ENCODE measurements at places on chromosomes 11 and 22.

- DNase-seq: peak; percentile 28
These were observed 164.4 kb upstream of the ZBED5 start for GRCh38 chr11:11022125-11022730.

DNA sequence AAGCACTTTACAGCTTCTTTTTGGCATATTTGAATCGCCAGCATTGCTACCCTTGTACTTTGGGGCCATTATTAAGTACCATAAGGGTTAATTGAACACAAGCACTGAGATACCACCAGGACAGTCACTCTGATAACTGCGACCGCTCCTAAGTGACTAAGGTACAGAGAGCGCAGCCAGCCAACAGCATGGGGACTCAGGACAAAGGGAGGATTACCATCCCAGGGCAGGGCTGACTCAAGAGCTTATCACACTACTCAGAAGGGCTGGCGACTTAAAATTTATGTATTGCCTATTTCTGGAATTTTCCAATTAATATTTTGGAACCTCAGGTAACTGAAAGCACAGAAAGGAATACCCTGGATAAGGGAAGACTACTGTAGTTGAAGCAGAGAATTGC is 479 bp downstream of the ZNF280A start:
- DNase-seq: no peak

DNA sequence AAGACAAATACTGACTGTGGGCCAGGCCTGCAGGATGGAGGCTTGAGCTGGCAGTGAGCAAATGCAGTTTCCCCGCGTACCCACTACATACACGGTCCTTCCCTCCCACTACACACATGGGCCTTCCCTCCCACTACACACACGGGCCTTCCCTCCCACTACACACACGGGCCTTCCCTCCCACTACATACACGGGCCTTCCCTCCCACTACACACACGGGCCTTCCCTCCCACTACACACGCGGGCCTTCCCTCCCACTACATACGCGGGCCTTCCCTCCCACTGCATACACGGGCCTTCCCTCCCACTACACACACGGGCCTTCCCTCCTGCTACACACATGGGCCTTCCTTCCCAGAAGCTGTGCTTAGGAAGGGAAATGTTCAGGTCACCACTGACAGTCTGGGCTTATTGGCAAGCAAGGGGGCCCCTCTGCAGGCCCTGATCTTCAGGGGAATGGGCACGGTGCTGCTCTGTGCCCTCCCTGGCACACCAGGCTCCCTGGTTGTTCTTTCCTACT is 10.8 kb downstream of the DNAL4 start:
- DNase-seq: no peak

DNA sequence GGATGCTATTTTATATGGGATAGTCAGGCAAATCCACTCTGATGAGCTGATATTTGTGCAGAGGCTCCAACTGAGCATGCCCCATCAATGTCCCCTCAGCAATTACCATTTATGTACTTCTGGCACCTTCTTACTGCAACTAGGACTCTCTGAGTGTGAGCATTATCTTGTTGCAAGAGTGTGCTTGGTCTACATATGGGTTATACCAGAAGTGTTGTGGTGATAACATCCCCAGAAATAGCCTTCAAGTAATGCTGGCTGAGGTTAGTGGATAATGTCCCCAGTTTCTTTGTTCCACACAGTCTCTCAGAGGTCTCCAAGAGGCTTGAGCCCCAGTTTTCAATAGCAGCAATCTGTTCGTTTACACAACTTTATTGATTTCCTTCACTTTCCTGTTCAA is 408.6 kb downstream of the JRKL start:
- DNase-seq: no peak

GRCh38 chr11:77175021-77175842 is 47.2 kb downstream of the MYO7A start:
- no peak for DNase-seq

DNA sequence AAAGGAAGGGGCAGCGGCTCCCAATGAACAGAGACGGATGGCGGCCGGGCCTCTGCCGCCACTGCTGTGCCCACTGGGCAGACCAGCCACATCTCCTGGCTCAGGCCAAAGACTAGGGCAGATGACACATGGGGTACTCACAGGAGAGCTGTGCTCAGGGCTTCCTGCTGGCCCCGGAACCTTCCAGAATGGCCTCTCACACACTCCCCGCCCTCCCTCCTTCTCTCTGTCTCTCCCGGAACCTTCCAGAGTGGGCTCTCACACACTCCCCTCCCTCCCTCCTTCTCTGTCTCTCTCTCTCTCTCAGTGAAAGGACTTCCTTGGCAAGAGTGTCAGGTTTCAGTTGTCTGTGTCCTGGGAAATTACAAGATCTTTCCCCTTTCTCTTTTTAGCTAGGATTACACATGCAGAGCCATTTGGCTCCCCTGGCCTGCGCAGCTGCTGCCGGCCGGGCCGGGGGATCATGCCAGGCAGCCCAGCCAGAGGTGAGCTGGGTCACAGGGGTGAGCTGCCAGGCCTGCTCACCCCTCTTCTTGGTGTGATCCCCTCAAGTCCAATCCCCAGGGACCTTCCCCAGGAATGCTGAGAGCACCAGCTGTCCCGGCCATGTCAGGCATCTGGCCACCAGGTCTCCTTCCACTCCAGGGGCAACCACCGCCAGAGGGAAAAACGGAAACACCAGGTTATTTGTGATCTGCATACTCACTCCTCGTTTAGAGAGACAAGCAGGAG is 45.3 kb upstream of the ADA2 start:
- DNase-seq: no peak

DNA sequence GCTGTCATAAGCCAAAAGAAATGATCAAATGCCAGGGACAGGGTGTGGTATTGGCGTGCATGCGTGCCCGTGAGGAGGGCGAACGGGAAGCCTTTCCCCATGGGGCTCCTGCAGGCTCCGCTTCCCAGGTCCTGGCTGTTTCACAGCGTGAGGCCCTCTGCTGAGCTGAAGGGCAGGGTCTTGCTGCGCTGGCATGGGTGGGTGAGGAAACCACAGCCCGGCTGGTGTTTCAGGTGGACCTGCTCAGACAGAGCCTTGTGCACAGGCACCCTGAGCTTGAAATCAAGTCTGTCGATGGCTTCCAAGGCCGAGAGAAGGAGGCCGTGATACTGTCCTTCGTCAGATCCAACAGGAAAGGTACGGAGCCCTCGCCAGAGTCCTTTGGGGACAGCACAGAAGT is 31.4 kb downstream of the IGHMBP2 start:
- DNase-seq: no peak

DNA sequence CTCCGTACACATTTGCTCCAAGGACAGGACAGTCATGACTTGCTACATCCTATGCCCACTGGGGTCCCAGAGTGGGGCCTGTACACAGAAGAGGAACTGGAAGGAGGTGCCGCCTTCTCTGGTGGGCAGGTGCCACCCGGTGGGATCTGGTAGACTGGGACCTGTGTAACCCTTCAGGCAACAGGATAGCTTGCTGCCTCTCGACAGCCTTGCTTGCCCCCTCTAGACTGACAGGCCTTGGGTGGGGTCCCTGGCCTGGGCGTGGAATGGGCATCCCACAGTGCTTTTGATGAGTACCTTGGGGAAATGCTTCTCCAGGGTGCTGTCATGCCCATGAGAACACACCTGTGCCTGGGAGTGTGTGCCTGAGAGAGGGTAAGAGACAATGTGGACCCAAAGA is 15.8 kb downstream of the SHANK3 start:
- DNase-seq: no peak

DNA sequence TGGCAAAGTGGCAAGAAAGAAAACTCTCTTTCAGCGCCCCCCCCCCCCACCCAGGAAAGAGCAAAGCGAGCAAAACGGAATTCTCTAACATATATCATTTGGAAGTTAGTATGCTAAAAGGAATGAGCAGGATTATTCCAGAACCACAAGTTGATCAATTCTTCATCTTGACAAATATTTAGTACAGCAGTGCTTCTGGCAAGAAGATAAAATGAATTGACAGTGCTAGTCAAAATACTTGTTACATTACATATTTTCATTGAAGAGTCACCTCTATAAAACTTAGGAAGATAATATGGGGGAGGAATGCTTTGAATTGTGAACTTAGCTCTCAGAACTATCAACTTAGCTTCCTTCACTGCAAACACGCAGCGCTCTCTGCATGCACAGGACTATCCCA is 377.4 kb downstream of the DYNC2H1 start:
- no peak for DNase-seq

GRCh38 chr22:47884775-47885174 is 1122.3 kb downstream of the TBC1D22A start:
- no peak for DNase-seq

GRCh38 chr22:19360300-19360792 is 68.8 kb upstream of the CLTCL1 start:
- no peak for DNase-seq

- no peak for DNase-seq
These were observed 42.3 kb downstream of the C11orf96 start for GRCh38 chr11:43984519-43985385.

GRCh38 chr11:121071846-121072450 is 29.1 kb upstream of the TECTA start:
- DNase-seq: no peak

GRCh38 chr11:2196970-2197770 is 25.6 kb upstream of the TH start:
- DNase-seq: peak; percentile 86

- no peak for DNase-seq
These were observed 218.1 kb upstream of the SORL1-AS1 start for GRCh38 chr11:121670805-121671282.

DNA sequence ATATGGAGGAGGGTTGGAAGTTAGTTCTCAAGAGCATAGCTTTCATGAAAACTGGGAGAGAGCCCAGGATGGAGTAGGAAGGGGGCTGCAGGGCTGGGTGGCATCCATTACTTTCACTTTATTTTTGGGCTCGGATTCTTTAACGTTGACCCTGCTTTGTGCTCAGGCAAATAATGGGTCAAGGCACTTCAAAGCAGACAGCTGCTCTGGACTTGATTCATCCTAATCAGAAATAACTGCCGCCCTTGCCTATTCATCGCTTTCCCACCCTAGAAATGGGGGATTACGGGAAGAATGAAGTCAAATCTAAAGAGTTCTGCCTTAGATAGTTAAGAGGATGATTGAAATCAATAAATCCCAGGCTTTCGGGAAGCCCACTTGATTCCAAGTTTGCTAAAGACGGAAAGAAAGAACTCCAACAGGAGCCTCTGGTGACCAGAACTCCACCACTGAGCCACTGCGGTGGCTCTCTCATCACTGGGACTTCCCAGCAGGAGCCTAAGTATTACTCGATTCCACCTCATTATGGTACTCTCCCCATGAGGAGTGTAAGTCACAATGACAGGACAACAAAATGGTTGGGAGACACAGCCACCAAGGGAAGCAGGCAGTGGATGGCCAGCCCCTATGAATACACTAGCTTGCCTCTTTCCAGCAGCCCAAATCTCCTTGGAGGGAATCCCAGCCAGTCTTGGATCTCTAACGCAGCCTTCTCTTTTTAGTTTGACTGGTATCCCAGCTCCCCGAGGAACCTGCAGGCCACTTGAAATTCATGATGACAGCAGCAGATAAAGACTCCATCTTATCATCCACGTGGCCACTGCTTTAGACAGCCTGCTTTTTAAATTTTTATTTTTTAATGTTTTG is 815.5 kb downstream of the NTM start:
- no peak for DNase-seq

- DNase-seq: no peak
These were observed 65.5 kb upstream of the TTC12 start for GRCh38 chr11:113248702-113249490.

DNA sequence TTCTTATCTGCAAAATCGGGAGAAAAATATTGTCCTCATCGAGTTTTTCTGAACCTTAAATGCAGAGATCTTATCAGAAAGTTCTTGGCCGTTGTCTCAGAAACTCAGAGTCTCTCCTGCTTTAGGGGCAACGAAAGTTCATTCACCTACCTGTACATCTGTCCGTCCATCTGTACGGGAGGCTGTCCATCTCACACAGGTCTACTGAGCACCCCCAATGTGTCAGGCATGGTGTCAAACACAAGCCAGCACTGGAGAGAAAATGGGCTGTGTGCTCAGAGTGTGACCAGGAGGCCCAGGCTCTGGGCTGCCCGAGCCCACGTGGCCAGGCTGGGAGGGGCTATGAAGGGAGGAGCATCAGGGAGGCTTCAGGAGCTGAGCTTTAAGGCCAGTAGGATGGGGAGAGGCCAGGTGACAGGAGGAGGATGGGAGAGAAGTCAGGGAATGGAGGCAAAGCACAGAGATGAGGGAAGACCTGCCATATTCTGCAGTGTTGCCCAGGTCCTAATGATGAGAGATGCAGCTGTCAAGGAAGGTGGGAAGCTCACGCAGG is 62.4 kb upstream of the MYEOV start:
- no peak for DNase-seq

- no peak for DNase-seq
These were observed 114.2 kb upstream of the IGLL5 start for GRCh38 chr22:22773427-22773826.

DNA sequence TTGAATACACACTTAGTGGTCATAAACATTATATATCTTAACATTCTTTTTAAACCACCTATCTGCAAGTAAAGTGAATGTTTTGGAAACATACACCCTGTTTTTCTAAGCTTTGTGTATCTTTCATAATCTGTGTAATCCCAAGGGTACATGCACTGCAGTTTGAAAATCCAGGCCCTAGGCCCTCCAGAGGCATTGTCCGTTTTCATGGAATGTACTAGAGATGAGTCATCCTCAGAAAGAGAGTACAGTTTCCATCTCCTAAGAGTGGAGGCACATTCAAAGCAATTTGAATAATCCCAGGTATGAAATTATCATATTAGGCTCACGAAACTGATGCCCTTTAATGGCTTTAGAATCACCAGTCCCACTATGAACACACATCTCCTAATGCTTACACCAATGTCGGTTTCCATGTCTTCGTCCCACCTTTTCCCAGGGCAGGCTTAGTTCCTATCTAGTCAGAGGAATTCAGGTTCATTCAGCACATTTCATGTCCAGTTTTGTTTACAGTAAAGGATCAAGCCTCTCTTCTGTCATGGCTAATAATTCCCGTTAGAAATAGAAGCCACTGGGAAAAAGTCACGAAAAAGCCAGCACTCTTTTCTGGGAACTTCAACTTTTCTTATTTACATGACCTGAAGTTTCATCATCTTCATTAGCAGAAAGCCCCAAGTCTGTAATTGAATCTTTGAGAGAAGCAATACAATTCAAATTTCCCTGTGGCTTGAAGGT is 39.5 kb upstream of the CD44 start:
- DNase-seq: no peak

GRCh38 chr22:47787501-47788227 is 1025.2 kb downstream of the TBC1D22A start:
- no peak for DNase-seq

All from H54 (cell line).